Endothelial cell of coronary artery (primary cell): ENCODE measurements at places on chromosomes 1 and 21. TPM values are rescaled to one million over a fixed set of nuclear protein-coding genes. Genes with fewer than 3 reads are reported as not detected.

The SELL gene
- 0.56 and 2.1 TPM in 2 replicates for total RNA-seq

The FHL3 gene
- total RNA-seq: 16.4 and 23.2 TPM in 2 replicates

The PROK1 gene
- not detected in 2 replicates for total RNA-seq

The SAMSN1 gene
- total RNA-seq: 0.75 and 6.5 TPM in 2 replicates

The CYP4X1 gene
- total RNA-seq: 0.85 and 1.7 TPM in 2 replicates

The C1QTNF12 gene
- total RNA-seq: 0.45 and 0.85 TPM in 2 replicates

The NEGR1 gene
- total RNA-seq: 4.2 and 4.8 TPM in 2 replicates

The RGS13 gene
- not detected in 2 replicates for total RNA-seq

The CYYR1 gene
- 5.1 and 17.0 TPM in 2 replicates for total RNA-seq

The CA6 gene
- not detected in 2 replicates for total RNA-seq

The PLA2G2D gene
- total RNA-seq: not detected in 2 replicates

The METTL18 gene
- 5.6 and 6.7 TPM in 2 replicates for total RNA-seq

The ZRANB2 gene
- 31.1 and 38.7 TPM in 2 replicates for total RNA-seq

The REN gene
- not detected in 2 replicates for total RNA-seq
